Left ventricle myocardium superior (tissue), 1 donor: ENCODE measurements at places on chromosomes 13 and 19.

GRCh38 chr13:35720290-35720689, 243.8 kb upstream of the MAB21L1 start:
- DNase-seq: no peak

- DNase-seq: peak; percentile 65
Observed at GRCh38 chr19:16272945-16273344, 51.7 kb upstream of the KLF2 start.

DNA sequence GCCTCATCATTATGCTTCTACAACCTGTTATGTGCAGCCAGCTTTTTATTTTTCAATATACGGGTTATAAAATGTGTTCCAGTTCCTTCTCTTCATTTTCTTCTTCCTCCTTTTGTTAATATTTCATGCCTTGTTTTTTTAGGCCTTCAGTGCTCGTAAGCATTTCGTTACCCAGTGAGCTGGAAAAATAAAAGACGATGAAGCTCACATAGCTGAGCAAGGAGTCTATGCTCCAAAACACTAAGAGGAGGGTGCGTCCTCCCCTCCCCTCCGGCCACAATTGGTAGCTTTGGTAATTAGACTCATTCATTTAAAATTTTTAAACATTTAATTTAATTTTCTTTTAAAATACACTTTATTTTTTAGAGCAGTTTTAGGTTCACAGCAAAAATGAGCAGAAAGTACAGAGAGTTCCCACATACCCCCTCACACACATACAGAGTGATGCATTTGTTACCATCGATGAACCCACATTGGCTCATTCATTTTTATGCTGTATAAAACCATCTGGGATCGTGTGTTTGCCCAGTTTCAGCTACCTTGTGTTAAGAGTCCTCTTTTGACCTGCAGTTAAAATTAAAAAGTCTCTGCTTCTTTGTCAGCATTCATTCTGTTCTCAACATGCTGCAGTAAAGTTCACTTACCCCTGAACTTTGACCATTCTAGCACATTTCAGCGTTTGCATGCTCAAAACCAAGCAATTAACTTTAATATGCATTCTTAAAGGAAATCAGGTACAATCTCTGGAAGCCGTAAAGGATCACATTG, 223.9 kb downstream of the LACC1 start:
- DNase-seq: no peak

DNA sequence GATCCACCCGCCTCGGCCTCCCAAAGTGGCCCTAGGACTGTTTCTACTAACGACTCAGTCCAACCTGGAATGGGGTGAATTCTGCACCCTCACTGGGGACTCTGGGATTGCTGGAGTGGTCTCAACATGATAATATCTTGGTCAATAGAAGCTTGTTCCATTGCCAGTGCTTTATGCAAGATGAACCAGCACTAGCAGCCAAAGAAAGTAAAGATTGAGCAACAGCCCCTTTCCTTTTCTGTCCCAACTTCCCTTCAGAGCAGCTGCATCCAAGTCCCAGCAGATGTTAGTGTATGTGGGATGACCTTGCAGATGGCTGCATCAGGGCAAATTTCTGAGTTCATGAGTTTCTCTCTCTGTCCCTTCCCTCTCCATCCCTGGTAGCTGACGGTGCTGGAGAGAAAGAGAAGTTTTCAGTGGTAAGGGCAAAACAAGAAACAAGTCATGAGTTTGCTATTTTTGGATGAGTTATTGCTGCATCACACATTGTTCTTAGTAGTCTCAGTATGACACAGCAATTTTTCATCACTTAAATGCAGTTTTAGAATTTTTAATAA, 183.6 kb upstream of the EDNRB start:
- DNase-seq: peak; percentile 42

DNA sequence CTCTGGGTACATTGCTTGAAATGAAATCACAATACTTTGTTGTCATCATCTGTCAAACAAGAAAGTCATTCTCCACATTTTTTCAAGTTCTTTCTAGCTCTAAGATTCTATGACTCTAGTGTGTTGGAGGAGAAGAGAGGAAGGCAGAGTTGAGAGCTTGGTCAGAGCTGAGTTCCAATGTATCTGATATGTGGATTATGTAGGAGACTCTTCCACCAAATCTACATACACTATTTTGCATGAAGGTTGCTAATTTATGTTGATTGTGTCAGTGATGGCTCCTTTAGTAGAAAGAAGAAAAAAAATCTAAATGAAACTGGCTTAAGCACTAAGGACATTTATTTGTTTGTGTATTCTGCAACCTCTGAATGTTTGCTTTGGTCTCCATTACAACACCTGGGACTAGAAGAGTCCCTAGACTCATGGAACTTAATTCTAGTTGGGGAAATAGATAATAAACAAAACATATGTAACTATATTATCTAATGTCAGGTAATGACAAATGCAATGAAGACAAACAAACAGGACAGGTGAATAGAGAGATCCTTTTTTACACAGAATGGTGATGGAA, 691.9 kb downstream of the UQCRFS1 start:
- no peak for DNase-seq

- no peak for DNase-seq
Observed at GRCh38 chr13:112143753-112144615, 77.0 kb downstream of the SOX1 start.

DNA sequence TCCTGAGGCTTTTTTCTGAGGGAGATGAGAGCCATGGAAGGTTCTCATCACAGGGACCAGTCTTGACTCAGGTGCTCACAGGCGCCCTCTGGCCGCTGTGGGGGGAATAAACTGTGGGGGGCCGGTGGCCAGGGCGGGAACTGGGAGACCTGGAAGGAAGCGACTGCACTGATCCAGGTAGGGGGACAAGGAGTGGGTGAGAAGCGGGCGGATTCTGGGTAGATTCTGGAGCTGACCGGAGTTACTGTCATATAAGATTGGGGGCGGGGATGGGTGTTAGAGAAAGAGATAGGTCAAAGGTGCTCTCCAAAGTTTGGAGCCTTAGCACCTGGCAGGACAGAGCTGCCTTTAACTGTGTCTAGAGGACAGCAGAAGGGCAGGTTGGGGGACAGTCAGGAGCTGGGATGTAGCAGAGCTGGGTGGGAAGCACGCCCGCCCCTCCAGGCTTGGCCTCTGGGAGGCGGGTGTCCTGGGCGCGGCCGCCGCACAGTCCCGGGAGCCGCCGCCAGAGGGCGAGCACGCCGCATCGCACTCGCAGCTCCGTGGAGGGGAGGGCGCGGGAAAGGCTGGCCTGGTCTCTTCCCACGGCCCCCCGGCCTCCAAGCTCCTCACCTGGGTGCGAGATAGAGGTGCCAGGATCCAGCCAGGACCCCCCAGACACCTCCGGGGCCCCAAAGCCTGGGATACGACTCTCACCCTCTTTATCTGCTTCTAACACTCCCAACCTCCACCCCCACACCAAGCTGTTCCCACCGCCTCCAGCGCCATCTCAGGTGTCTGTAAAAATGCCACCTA, 4.2 kb upstream of the DAND5 start:
- peak; percentile 92 for DNase-seq

- DNase-seq: no peak
Observed at GRCh38 chr13:48006396-48006795, 5.3 kb upstream of the SUCLA2 start.

GRCh38 chr19:2533072-2533425, 57.1 kb downstream of the GADD45B start:
- no peak for DNase-seq

DNA sequence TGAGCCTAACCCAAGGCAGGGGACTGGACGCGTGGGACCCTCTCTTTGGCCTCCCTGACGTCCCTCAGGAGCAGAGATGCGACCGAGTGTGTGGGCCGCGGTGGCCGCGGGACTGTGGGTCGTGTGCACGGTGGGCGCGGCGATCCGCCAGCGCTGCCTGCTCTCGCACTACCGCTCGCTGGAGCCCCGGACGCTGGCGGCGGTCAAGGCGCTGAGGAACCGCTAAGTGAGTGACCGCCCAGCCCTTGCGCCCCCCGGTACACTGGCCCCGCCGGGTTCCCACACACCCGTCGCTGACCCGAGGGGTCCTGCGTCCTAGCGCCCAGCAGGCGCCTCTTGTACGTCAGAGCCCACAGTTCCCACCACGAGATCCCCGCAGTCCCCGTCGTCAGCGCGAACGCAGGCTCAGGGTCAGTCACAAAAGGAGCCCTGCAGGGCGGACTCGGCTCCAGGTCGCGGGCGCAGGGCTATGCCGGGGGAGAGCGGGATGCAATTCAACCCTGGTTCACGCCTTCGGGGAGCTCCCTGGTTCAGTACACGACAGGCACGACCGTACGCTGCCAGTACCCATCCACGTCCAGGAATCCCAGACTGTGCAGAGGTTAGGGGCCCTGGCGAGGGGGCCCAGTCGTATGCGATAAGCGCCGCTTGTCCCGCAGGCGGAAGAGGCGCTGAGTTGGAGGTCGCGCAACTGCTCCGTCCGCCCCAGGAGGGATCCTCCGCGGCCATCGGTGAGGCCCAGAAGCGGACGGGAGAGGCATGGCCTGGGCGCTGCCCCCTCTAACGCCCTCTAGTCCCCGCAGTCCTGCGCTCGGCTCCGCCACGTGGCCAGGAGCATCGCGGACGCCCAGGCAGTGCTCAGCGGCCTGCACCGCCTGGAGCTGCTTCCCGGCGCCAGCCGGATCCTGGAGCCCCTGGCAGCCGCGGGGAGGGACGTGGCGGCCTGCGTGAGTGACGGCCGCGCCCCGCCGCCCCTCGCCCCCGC, 3.6 kb upstream of the IFNL2 start:
- peak; percentile 36 for DNase-seq

DNA sequence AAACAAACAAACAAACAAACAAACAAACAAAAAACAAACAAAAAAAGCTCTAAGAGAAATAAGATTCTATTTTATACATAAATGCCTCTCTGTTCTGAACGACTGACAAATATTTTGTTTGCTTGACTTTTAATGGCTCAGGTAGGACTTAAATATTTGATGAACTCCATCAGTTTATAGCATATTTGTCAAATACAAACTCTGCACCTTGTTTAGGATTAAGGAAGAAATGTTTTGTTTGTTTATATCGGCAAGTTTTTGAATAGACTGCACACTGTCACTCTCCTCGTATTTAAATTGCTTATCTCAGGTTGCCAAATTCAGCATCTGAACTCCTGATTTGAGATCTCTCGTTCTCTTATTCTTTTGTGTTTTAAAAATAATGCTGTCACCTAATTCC, 1499.7 kb upstream of the SLC10A2 start:
- DNase-seq: no peak

DNA sequence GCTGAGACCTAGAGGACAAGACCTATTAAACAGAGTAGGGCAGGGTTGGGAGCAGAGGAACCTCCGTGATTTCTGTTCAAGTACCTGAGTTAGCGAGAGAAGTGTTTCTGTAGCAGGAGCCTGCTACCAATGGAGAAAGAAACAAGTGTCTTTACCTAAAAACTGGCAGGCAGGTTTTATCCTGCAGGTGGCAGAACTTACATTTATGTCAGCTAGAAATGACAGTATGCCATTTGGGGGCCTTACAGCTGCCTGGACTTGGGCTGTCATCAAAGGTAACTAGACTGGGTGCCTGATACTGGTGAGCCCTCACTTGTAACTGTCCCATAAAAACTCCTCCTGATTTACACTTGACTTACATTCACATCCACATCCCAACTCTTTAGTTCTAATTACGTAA, 185.3 kb upstream of the MIR17HG start:
- no peak for DNase-seq

DNA sequence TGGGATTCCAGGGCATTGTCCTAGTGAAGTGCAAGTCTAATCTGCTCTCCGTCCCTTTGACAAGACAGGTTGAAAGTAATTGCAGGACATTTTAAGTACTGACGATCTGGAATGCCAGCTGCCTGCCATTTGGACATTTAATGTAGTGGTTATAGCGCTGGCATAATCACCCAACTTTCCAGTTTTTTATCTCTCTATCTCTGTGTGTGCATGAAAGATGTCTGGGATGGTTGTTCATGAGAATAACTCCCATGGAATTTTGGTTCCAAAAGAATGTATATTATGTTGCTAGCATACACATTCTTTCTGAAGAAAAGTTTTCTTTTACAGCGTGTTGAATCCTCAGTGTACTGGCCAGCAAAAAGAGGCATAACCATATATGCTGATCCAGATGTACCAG, 53.6 kb downstream of the TDRD12 start:
- no peak for DNase-seq

DNA sequence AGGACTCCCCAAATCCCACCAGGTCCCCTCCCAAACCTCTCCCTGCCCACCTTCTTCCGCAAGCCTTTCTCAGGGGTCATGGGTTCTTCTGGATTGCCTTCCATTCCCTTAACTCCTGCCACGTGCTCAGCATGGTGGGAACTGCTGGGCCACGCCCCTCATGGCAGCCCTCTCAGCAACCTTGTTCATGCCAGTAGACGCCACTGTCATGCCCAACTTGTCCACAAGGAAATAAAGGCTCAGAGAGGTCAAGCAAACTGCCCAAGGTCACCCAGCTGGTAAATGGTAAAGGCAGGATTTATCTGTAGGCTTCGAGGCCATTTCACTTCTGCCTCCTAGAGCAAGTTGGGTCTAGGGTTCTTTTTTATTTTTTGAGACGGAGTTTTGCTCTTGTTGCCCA, 10.9 kb downstream of the PRAM1 start:
- peak; percentile 16 for DNase-seq

DNA sequence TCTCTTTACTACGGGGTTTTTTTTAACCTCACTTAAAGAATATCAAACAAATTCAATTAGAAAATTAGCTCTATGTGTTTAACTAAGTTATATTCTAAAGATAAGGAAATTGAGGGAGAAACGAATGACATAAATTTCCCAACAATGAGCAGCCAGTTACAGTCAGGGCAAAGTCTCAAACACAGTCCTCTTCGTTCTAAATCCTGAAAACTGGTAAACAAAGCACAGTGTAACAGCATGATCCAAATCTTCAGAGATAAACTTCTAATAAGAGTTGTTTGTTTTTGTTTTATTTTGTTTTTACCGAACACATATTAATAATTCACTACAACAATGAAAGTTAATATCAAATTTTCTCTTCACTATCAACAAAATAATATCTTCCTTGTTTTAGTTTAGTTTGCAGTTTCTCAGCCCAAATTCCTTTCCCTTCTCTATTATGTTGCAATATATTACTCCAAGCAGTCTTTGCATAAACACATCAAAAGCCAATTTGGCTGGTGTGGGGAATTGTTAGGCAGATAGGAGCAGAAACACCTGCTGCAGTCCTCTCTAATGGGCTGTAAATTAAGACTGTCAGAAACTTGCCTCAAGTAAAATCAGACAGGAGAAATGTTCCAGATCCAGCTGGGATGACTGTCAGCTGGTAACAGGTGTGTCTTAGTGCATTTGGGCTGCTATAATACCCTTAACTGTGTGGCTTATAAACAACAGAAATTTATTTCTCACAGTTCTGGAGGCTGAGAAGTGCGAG, 106.5 kb upstream of the SGCG start:
- DNase-seq: no peak

GRCh38 chr13:24822640-24823039, 58.7 kb downstream of the RNF17 start:
- DNase-seq: no peak

GRCh38 chr19:17579661-17580244, 24.3 kb downstream of the COLGALT1 start:
- DNase-seq: peak; percentile 70

DNA sequence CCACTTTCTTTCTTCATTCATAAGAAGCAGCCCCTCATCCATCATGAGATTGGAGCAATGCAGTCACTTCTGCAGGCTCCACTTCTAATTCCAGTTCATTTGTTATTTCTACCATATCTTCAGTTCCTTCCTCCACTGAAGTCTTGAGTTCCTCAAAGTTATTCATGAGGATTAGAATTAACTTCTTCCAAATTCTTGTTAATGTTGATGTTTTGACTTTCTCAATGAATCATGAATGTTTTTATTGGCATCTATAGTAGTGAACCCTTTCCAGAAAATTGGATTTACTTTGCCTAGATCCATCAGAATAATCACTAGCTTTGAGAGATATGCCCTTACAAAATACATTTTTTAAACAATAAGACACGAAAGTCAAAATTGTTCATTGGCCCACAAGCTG, 2567.7 kb upstream of the PCDH20 start:
- no peak for DNase-seq

GRCh38 chr19:1131718-1132551, 28.1 kb downstream of the GPX4 start:
- peak; percentile 92 for DNase-seq
